NCI-H2227 treated with DMSO at 0.1 percent for 48 hours (cell line): ENCODE measurements at places on chromosomes 4 and X.

DNA sequence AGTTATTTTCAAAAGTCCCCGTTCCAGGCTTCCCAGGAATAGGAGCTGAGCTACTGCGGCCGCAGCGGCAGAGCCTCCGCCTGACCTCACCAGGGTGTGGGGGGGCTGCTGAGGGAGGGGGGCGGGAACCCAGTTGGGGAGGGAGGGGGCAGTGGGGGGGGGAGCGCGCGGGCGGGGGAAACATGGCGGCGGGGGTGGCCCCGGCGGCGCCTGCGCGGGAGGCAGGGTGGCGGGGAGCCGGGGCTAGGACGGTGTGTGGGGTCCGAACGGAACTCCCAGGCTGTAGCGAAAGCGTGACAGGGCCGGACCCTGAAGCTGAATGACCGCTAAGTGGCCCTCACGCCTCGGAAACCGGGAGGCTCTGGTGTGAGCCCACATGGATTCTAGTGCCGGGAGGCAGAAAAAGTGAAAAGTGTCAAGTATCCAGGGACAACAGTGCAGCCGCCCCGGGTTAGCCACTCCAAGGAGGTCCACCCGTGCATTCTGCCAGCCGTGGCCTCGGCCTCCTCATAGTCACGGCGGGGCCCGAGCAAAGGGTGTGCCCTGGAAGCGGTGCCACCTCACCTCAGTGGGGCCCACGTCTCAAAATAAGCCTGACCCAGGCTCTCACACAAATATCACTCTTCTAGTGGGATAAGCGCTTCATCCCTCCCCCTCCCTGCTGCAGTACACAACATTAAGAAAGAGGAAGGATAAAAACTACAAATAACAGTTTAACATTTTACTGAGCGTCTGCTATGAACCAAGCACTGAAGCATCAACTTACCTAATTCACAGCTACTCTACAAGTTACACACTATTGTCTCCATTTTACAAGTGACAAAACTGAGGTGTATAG, at the start of gene KLHL13:
Gene KLHL13 (minus strand): TSS at position 98 of the 838 bp plus-strand sequence. CDS start 88,337 bp downstream, outside the sequence.
- DNase-seq, result no peak

GRCh38 chrX:143437439-143437838, 79.8 kb downstream of the SPANXN3 start:
- DNase-seq, result no peak

DNA sequence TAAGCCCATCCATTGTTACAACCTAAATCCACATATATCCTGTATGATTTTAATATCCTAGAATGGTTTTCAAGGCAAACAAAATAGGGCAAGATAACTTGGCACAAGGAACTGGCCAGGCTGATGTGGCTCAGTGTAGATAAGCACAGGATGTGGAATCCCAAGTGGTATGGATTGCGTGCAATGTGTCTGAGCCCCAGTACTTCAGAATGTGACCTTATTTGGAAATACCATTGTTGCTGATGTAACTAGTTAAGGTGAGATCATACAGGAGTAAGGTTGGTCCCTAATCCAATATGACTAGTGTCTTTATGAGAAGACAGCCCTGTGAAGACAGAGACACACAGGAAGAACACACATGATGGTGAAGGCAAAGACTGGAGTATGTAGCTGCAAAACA, 72.4 kb downstream of the IL21 start:
- DNase-seq, result no peak

DNA sequence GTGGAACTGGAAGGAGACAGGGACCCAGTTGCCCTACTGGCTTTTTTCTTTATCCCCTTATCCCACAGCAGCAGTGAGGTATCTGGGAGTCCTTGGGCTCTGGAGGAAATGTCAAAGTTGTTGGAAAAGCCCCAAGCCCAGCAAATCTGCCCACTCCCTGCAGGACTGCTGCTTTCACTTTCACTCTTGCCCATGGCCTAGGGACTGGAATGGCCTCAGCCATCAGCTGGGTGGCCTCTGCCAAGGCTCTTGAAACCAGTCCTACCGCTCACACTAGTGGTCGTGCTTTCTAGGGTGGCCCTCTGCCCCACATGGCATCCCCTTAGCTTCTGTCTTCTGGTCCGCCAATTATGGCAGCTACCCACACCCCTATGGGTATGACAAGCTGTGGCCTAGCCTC, 9.7 kb upstream of the RHOXF1 start:
- DNase-seq, result no peak

DNA sequence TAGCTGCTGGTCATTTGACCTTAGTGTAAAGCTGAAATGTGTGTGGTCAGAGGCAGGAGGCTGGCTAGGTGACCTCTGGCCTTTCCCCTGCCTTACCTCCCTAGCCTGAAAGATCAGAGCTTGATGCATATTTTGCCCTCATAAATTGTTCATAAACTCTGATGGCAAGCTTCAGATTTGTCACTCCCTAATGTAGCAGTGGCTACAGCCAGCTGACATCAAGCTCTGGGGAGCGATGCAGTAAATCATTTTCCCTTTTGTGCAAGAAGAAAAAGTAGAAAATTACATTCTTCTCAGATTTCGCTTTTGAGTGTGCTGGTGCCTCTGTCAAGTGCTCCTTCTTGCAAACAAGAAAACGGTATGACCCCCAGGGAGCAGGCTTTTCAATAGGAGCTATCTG, 87.7 kb upstream of the MAGEA4 start:
- no peak for DNase-seq

GRCh38 chr4:78691334-78691754, 84.8 kb upstream of the BMP2K start:
- DNase-seq, result no peak

DNA sequence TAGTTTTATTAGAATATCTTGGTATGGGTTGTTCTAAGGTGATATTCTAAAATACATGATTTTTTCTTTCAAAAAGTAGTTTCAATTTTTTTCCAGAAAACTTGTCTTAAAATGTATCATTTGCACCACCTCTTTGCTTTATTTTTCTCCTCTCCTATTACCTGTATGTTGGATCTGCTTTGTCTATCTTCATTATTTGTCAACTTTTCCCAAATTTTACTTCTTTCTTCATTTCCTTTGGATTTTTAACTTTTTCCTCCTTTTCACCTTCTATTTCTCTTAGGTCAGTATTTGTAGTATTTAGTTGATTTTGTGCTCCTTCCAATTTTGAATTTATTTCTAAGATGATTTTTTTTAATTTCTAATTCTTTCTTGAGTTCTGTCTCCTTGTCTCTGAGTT, 169.6 kb downstream of the APBB2 start:
- no peak for DNase-seq

DNA sequence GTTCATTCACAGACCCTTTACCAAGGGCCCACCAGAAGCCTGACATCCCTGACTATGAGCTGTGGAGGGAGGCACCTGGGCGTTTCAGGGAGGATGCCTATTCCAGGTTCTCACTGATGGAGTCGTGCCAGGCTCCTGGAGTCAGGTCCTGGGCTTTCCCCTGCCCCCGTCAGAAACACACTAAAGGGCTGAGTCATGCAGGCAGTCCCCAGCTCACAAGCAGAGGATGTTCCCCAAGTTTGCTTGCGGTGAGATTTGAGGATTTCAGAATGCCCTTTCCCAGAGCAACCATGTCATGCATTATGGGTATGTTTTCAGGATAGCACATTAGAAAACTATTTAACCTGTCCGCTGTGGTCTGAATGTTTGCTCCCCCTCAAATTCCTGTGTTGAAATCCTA, 45.2 kb downstream of the FHDC1 start:
- DNase-seq, result no peak
